ENCODE measurements at places on chromosomes 3 and 15.

- DNase-seq, result no peak
Measured at GRCh38 chr3:56304069-56304468, 164.2 kb downstream of the ERC2 start.

GRCh38 chr3:132210476-132211346 is 106.5 kb upstream of the ACP3 start:
- DNase-seq, result no peak

- DNase-seq, result no peak
Measured at GRCh38 chr3:49413338-49413734, 1.1 kb downstream of the TCTA start.

DNA sequence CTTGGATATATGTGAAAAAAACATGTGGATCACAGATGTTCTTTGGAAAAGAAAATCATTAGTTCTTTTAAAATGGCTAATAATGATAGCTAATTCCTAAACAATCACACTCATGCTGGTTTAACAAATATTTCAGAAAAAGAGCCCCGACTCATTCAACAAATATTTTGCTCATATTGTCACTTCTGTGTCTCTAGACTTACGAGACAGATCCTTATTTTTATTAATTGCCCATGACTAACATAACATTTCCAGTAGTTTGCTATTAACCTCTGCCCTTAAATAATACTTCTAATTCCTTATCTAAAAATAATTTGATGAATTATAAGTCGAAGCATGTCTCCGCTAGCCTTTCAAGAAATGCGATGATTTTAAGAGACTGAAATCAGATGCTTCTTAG is 70.4 kb downstream of the SATB1 start:
- DNase-seq, result no peak

DNA sequence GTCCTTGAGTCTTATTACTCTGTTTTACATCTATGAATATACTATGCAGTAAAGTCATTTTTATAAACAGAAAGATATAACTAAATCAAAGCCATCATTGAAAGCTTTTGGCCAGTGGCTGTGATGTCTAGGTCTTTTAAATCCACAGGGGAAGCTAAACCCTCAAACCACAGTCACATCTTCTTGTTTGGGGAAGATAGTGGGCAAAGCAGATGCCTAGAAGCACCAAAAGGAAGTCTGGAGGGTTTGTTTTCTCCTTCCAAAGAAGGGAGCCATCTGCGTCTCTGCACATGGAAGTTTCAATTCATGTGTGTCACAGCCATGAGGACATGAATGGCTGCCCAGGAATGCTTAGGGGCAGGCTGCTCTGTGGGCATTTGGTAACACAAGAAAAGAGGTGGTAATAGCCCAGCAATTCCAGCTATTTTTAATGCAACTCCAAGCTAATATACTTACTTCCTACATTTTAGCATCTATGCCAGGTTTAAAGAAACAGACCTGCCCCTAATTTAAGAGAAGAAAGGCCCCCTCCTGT is 322.2 kb downstream of the SLC9A9 start:
- DNase-seq, result no peak

DNA sequence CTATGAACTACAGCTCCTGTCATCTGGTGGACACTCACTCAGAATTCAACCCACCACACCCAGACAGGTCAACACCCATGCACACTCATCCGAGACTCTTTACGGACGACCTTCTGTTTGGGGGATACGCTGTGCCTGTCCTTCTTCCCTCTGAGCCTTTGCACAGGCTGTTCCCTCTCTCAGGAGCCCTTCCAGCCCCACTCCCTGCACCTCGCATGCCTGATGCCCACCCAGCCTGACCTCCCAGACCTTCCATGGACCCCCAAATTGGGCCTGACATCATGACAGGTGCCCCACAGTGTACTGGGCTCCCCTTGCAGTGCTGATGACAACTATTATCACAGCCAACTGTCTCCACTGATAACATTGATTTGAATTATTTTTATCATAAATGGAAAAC is 135.8 kb downstream of the NSMCE3 start:
- no peak for DNase-seq

- no peak for DNase-seq
Measured at GRCh38 chr3:160027541-160028195, 39.0 kb downstream of the IL12A start.

All from activated gamma-delta T cell (primary cell).